ENCODE measurements at places on chromosomes 2 and 18.
A peak's percentile ranks its signal among the peaks of the same experiment; 100 is the strongest.

DNA sequence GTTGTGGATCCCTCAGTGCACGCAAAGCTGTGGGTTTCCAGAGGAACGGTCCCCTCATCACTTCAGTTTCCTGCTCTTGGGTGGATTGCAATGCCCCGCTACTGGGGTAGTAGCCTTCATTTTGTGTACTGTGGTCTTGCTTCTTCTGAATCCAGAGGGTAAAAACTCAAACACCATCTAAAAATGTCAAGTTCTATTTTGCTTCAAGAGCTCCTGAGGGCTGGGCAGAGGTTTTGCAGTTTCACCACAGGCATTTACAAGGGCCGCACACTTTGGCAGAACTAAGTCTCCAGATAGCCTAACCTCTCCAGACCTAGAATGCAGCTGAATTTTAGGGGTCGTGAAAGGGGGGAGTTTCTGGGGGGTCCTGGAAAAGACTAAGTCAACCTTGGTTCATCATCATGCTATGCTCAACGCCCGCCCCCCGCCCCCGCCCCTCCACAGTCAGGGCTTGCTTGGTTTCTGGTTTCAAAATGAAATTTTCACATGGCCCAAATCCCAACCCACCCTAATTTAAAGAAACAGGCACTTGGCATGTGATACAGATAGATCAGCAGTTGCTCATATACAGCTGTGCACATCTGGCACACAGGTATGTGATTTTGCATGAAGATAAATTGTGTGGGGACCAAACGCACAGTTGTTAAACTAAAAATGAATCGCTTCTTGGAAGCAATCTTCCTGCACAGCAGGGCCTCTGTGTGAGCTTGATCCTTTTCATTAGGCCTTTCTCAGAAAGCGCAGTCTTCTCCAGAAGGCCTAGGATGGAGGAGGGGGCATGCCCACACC is 329.6 kb downstream of the OSR1 start:
- no peak for DNase-seq

DNA sequence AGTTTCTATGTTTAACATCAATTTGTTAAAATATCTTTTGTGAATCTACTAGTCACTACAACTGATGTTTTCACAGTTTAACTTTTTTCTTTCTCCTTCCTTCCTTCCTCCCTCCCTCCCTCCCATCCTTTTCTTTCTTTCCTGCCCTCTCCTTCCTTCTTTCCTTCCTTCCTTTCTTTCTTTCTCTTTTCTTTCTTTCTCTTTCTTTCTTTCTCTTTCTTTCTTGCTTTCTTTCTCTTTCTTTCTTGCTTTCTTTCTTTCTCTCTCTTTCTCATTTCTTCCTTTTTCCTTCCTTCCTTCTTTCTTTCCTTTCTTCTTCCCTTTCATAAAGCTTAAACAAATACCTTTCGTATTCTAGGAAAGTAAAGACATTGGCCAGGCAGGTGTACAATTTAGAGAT is 2083.0 kb upstream of the CELF4 start:
- no peak for DNase-seq

- no peak for DNase-seq
Observed at GRCh38 chr2:1600191-1601066, 143.9 kb downstream of the PXDN start.

- DNase-seq, result no peak
Observed at GRCh38 chr18:60861575-60861974, 471.7 kb upstream of the CDH20 start.

DNA sequence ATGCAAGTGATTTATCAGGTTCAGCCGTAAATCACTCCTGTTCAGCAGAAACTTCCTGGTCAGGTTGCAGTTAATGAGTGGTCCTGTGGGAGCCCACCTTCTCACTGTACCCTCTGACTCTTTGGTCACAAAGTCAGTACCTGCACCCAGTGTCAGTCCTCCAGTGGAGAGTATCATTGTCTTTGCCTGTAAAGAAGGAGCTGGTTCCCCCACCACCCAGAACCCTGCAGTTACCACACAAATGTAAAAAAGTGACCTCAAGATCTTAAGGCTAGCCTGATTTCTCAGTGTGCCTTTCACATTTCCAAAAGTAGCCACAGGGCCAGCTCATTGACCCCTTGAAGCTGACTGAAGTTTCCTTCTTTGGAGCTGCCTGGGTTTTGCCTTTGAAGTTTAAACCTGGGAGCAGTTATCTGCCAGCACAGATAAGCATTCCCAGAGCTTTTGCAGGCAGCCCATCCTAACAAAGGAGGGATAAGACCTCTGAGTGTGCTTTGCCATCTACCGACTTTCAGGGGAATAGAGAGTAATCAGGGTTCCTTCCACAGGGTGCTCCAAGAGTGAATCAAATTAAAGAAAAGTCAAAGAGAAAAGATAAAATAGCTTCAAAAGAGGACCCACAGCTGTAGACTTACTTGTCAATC is 725.2 kb downstream of the CPS1 start:
- no peak for DNase-seq

GRCh38 chr2:11552260-11552638 is 18.4 kb downstream of the GREB1 start:
- no peak for DNase-seq

- no peak for DNase-seq
Observed at GRCh38 chr18:79400091-79400590, 4.4 kb downstream of the NFATC1 start.

DNA sequence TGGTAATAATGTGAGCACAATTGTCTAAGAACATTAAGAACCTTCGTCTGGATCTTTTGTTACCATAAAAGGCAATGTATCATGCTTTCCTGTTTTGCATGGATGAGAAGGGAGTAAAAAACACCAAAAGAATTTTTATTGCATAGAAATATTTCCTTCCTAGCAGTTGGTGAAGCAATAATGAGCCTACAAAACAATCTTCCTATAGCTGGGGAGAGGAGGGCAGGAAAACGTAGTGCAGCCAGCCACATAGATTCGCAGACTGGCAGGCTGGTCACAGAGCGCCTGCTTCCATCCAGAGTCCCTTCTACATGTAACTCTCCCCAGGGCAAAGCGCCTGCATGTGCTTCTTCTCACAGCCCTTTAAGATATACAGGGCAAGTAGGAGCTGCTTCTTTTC is 190.4 kb downstream of the BABAM2 start:
- DNase-seq, result no peak

GRCh38 chr2:9741110-9741509 is 102.2 kb upstream of the TAF1B start:
- DNase-seq, result no peak

GRCh38 chr2:157257312-157258252 is at the start of gene GALNT5:
GALNT5 (plus strand) TSS chr2:157257705; CDS start chr2:157258083, 378 bp downstream.
- DNase-seq, result no peak

- no peak for DNase-seq
Observed at GRCh38 chr18:6355789-6356589, 58.7 kb downstream of the L3MBTL4 start.

DNA sequence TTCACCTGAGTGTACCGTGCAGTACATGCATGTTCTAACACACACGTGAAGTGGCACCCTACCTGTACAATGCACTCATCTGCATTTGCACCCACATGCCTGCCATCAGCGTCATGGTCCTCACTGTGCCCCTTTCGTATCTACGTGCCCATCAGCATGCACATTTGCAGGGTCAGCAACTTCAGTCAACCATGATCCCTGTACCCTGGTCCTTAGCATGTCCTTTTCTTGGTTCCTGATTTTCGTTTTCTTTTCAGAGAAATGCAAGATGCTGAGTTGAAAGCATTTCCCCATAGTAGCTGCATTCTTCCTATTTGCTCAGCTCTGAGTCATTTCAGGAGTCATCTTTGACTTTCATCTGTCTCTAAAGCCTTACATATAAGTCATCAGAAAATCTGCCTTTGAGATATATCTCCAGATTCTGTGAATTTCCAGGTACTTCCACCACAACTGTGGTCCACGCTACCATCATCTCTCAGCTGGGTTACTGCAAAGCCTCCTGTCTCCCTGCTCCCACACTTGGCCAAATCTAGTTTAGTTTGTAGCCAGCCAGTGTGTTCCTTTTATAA is 14.7 kb upstream of the PUM2 start:
- DNase-seq, result no peak

GRCh38 chr2:130949954-130950353 is 113.2 kb downstream of the ARHGEF4 start:
- DNase-seq, result no peak

DNA sequence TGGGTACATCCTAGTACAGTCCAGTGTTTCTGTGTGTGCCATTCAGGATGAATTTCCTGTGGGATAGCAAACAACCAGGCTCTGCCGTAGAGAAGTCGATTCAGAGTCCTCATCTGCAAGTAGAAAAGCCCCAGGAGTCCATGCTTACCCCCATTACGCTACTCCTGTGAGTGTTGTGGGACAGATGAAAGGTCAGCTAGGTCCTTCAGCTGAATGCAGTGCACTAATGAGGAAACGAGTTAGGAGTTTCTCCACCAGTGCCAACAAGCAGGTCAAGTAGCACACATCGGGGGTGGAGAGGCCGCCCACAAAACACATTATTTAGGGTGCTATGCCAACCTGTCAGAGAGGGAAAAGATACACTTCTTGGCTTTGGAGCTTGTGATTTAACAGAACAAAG is 2.5 kb upstream of the GPR39 start:
- no peak for DNase-seq

DNA sequence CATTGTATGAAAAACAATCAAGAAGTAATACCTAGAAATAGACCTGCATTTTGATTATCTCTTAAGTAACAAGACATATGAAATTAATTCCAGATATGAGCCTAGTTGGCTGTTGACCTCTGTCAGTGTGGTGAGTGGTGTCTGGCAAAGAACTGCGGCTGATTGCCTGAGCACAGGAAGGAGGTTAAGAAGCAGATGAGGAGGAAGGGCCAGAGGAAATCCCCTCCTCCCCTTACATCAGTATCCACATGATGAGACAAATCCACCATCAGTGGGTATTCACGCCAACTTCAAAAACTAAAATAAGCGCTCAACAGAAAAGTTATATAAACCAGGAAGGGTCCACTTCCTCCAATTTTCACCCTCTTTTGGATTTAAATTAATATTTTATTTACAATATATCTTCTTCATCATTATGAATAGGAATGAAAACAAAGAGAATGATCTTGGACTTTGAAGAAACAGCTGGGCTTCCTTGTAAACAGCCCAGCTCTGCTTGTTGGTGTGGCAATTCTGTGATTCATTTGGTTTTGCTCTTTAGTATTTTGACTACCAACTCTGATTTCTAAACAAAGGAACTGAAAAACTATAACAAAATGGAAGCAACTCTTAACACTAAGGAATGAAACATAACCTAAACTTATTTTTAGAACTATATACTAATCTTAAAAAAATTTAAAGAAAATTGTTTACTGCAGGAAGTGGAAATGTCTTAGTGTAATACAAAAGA is 27.3 kb downstream of the RFTN2 start:
- no peak for DNase-seq

- no peak for DNase-seq
Observed at GRCh38 chr2:11869391-11869991, 123.1 kb downstream of the LPIN1 start.

GRCh38 chr2:75954761-75955160 is 244.0 kb upstream of the GCFC2 start:
- no peak for DNase-seq

- no peak for DNase-seq
Observed at GRCh38 chr2:41167014-41167413, 715.1 kb upstream of the SLC8A1 start.

DNA sequence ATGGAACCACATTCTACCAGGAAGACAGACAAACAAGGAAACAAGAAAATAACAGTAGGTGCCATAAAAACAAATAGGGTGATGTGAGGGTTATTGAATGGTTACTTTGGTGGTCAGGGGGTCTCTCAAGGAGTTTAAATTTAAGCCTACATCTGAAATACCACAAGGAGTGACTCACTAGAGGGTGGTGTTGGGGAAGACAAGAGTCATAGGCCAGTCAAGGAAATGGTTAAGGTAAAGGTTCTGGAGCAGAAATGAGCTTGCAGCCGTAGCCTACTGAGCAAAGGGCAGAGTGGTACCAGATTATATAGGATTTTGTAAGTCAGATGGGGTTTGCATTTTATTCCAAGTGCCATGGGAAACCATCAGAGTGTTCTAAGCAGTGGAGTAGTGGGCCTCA is 135.6 kb upstream of the DAPL1 start:
- DNase-seq, result no peak

- no peak for DNase-seq
Observed at GRCh38 chr18:49355028-49355427, 105.4 kb downstream of the DYM start.

GRCh38 chr2:65186872-65187851 is 40.5 kb upstream of the ACTR2 start:
- peak; percentile 31 for DNase-seq

DNA sequence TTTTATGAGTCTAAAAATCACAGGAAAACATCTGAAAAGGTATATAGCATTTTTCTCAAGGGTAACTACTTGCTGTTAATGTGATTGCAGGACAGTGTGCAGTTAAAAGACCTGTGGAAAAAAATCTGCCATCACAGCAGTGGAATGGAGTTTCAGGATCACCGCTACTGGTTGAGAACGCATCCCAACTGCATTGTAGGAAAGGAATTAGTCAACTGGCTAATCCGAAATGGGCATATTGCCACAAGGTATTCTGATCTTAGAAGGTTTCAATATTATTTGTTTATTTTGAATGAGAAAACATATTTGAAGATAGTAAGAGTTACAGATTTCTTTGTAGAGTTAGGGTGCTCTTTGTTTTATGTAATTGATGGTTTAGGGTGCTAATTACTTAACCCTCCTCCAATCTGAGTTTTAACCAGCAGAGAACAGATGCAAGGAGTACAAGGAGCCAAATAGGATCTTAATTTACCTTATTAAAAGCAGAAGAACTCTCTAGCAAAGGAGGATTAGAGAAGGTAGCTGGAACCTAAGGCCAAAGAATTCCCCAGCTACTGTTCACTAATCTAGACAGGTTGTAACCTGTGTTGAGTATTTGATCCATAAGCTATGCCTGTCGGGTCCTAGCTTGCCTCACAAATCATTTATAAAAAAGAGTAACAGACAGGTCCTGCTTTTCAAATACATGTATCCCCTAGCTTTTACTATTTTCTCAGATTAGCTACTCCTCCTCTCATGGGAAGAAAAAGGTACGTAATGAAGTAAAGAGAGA is 35.0 kb downstream of the PIKFYVE start:
- no peak for DNase-seq

GRCh38 chr18:57062844-57063243 is 84.0 kb upstream of the BOD1L2 start:
- DNase-seq, result no peak

DNA sequence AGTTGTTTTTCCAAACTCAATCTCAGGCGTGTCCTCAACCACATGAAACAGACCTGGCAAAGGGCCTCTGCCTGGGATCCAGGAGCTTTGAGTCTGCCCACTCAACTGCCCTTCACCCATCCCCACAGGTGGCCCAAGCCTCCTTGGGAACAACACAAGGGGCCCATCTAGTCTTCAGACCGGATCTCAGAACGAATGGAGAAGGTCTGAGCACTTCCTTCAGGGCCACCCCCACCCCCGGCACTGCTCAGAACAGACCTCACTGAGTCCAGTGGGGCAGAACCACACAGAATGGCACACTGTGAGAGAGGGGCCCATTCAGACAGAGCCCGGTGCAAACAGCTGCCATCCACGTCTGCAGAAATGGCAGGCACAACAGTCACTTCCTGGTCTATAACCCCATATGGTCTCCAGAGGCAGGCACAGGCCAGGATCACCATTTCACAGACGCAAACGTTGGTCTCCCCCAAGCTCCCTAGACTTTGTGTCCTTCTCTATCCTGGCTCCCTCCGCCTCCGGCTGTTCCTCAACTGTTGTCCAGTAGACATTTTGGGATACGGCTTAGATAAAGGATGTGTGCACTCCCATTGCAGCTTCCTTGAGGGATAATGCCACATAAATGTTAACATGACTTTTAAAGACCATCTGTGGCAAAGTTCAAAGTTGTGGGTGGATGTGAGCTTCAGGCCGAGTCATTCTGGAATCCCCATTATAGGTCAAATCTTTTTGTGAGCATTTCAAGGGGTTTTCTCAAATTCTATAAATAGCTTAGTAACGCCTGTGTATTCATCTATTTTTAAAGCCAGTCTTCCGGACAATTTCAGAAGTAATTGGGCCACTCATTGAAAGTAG is 149.7 kb downstream of the SMAD7 start:
- no peak for DNase-seq
